ENCODE measurements at places on chromosomes 12 and 14.

DNA sequence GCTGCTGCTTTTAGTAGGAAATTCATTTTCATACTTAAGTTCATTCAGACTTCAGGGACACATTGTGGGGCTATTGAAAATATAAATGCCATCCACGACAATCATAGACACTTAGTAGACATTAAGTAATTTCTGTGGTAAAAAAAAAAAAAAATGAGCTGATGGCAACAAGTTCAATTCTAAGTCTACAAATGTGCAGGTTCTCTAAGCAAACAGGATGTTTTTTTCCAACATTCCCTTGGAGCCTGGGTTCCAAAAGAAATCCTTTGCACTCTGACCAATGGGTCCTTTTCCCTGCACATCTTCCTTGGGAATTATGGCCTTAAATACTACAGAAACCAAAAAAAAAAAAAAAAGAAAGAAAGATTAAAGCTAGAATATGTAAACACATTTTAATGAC, 175.6 kb upstream of the HIF1A start:
- DNase-seq, result no peak

DNA sequence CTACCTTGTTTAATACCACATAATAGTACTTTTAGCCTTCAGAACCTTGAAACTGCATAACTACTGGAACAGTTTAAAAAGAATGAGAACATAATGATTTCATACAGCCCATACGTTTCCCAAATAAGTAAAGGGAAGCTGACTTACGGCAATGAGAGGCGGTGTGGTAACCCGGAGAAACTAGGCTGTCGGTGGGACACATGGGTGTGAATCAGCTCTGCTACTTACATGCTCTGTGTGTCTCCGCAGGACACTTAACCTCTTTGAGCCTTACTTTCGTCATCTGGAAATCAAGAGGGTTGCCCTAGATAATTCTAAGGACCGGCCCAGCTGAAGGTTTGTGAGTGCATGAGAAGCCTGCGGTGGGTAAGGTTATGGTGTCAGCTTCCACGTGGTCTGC, 49.3 kb upstream of the PLEKHG3 start:
- no peak for DNase-seq

DNA sequence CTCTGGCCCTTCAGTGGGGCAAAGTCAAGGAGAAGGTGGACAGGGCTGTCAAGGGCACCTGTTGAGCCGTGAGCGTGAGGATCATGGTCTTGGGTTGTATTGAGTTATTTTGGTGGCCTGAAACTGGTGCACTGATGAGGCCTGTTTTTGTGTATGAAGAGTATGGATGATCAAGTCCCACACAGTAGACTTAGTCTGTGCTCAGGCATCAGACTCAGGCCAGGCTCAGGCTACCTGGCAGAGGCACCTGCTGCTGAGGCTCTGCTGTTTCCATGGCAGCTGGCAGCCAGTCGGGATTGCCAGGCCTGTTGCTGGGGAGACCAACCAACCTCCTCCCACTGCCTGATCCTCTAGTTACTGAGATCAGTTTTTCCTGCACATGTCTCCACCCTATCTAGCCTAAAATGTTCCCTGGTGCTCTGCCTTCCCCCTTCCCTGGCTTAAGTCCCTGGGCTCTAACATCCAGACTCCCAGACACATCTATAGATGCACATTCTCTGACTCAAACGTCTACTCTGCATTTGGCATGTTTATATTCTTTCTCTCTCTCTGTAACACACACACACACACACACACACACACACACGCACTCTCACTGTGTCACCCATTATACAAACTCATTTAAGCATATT, 5.1 kb downstream of the JPH4 start:
- no peak for DNase-seq

- DNase-seq, result no peak
These were observed 12.3 kb downstream of the IL31 start for GRCh38 chr12:122161682-122162081.

GRCh38 chr14:39451811-39452210, 19.6 kb upstream of the FBXO33 start:
- DNase-seq, result no peak

DNA sequence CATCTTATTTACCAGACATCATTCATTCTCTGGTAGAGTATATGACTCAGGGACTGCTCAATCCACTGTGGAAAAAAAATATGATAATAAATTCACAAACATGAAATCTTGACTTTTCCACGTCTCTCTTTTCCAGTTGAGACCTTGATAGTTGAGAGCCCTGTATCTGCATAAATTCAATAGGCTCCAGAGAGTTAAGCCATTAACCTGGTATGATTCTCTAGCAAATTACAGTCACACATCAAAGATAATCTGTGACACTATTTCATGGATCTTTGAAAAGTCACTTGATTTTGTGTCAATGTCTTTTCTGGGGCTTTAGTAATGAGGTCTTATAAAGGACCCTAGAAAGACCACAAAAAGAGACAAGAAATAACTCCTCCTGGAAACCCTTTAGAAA, 154.2 kb upstream of the FOXG1 start:
- no peak for DNase-seq

DNA sequence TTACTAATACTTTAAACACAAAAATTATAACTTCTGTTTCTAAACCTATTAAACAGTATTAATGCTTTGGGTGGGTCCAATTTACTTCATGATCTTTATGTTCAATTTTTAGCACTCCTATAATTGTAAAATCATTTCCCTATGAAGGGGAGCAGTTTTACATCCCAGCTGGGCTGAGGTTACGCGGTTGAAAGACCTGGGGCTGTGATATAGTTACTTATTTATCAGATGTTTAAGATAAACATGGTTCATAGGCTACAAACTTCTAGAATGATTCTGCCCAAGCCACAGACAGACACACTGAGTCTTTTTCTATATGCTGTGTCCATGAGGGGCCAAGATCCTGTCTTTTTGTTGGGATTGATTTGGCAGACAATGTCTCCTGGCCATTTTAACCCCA, 44.4 kb downstream of the DYRK2 start:
- no peak for DNase-seq

DNA sequence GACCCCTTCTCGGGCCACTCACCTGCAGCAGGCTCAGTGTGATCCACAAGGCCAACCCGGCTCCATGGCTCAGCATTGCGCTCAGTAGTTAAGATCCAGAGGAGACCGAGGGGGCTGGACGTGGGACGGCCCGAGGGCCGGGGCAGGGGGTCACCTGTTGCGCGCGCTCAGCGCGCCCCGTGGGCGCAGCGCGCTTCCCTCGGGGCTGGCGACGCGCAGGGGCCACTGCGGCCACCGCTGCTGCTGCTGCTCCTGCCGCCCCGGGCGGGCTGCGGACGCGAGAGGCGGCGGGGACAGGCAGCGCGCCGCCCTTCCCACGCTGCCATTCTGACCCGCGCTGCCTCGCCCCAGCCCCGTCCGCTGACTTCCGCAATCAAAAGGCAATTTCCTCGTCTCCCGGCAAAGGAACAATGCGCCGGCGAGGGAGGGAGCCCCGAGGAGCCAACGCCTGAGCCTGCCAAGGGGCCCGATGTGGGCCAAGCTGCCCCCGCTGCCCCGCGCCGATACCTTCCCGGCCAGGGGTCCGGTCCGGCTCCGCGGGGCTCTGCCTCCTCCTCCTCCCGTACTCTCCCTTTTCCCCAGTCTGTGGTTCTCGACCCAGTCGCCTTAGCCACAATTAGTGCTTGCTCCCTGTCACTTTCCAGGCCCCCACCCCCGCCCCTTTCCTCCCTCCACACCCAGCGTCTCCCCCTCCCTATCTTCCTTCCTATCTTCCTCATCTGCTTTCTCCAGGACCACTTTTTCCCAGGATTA, 27.3 kb downstream of the PTPRB start:
- DNase-seq, result no peak

DNA sequence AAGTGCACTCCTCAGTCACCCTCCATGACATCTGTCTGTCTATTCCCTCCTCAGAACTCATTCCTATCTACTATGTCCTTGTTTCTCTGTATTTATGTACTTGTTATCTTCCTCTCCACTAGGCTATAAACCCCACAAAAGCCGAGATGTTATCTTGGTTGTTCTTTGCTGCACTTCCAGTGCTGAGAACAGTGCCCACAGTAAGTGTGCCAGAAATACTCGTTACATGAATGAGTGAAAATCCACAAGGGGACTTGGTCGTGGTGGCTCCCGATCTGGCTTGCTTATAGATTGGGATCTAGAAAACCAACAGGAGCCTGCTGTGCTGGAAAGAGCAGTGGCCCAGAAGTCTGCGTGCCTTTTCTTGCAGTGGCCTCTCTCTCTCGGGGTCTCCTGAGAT, 111.9 kb upstream of the PRMT8 start:
- DNase-seq, result no peak

DNA sequence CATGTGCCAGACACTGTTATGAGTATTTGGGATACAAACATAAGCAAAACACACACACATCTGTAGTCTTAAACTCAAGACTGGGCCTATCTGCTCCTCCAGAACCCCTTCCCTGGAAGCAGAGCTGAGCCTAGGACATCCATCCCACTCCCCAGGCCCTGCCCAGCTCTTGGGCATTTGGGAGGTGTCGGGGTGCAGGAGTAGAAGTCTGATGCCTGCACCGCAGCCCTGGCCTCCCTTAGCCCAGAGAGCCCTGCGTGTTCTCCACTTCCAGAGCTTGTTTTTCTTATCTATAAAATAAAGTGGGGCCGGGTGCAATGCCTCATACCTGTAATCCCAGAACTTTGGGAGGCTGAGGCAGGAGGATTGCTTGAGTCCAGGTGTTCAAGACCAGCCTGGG, 11.7 kb downstream of the HSP90AA1 start:
- DNase-seq, result no peak

DNA sequence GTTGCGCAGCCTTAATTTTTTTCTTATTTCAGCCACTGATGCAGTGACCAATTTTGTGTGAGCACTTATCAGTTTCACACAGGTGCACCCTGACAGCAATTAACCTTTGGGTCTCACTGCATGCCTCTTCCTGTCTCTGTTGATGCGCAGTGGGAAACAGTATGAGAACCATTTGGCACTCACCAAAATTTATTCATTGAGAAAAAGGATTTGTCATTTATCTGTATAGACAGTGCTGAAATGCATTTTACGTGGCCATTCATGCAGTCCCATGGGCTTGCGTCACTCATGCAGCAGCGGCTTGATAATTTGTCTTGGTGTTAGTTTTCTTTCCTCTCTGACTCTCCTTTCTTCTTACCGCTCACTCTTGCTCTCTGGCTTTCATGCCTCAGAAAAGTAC, 157.5 kb downstream of the C12orf75 start:
- DNase-seq, result no peak

DNA sequence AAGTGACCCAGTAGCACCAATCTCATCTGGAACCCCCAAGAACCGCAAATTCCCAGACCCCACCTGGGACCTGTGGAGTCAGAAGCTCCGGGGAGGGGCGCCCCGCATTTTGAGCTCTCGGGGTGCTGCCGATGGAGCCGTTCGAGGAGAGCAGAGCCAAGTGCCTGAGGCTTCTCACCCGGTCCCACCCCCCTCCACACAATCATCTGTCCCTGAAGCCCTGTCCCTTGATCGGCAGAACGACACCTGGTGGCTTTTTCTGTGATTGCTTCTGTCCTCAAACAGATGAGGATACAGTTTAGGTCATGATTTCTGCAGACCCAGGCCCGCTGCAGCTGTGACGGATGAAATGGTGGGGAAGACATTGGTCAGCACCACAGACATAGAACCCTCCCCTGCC, 74.7 kb downstream of the NOC4L start:
- peak; percentile 47 for DNase-seq

DNA sequence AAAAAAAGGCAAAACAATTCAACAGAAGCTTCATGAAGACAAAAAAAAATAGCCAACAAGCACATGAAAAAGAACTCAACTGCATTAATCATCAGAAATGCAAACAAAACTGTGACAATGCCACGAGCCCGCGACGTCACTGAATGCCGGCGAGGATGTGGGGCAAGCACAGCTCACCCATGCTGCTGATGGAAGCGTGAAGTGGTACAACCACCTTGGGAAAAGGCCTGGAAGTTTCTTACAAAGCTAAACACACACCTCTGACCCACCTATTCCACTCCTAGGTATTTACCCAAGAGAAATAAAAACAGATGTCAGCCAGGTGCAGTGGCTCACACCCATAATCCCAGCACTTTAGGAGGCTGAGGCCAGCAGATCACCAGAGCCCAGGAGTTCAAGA, 10.5 kb downstream of the BTBD6 start:
- no peak for DNase-seq

DNA sequence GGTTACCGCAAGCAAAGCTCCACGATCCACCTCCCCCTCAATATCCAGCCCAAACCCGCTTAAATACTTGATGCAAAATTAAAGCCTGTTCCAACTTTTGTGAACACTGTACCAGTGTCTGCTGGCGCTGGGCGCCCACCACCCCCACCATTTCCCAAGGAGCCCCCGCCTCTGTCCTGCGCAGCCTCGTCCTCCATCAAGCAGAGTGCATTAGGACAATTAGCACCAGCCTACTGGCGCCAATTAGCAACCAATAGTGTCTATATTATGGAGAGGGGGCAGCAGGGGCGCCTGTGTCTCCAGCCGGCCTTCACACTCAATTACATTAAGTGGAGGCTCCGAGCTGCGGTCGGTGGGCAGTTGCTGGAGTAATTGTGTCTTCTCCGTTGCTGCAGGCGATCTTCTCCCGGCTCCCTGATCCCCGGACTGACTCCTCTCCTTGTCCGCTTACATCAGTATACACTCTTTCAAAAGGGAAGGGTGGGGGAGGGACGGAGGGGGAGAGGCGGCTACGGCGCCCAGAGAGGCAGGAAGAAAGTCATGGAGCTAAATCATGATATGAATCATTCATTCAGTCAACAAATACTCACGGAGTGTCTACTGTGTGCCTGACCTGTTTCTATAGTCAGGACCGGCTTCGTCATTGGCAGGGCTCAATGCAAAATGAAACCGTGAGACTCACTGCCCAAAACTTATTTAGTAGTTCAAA, 707.3 kb downstream of the MED13L start:
- no peak for DNase-seq

DNA sequence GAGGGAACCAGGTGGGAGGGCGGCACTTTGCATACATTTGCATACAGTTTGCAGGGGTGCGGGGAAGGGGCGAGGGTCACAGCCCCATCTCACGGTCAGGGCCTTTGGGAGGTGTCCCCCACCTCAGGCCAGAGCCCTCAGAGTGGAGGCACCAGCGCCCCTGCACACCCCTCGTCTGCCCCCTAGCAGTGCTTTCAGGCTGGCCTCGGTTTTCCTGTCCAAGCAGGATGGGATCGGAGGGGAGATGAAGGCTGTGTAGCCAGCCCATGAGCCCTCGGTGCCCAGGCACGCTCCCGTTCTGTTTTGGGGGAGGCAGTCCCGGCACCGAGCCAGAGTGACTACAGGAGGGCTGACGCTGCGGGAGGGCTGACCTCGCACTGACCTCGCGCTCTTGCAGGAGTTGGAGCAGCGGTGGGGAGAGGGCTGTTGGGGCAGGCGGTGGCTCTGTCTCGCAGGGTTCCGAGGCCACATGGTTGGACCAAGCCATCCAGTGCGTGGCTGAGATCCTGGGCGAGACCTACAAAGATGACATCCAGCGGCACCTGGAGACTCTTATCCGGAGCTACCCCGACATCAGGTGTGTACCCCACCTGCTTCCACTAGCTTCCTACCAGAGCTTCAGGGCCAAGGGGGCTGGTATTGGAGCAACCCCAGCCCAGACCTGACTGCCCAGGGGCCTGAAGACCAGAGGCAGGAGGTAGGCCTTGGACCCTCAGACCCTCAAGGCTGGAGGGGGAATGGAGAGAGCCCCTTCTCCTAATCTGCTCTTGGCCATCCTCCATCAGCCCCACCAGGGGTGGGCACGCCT, 13.6 kb downstream of the EXOC3L4 start:
- DNase-seq, result no peak

- no peak for DNase-seq
These were observed 206.4 kb downstream of the ERC1 start for GRCh38 chr12:1197264-1198018.

GRCh38 chr12:92539110-92539749, 163.6 kb upstream of the PLEKHG7 start:
- no peak for DNase-seq

- no peak for DNase-seq
These were observed 147.9 kb upstream of the RFLNA start for GRCh38 chr12:124147027-124147426.
